B cell (primary cell): ENCODE measurements at places on chromosomes 5 and 9. TPM values are rescaled to one million over a fixed set of nuclear protein-coding genes. Genes with fewer than 3 reads are reported as not detected.

PCDHA10 gene
- total RNA-seq, result not detected in 2 replicates

AGXT2 gene
- total RNA-seq, result not detected in 2 replicates

- no peak for DNase-seq
- peak overlapping the region; percentile 99 for H3K4me3 ChIP-seq
- peaks cover 8% of the 10 kb centered on the region for H3K36me3 ChIP-seq
- H3K27me3 ChIP-seq, result no peaks in the 10 kb centered on the region
These were observed 902 bp downstream of the BDP1 start for GRCh38 chr5:71456362-71456743.

- H3K27me3 ChIP-seq, result no peaks in the 10 kb centered on the region
- no peaks in the 10 kb centered on the region for H3K36me3 ChIP-seq
- H3K4me1 ChIP-seq, result no peaks in the 10 kb centered on the region
- H3K27ac ChIP-seq, result no peak overlapping the region
- no peak overlapping the region for H3K4me3 ChIP-seq
These were observed 351.5 kb upstream of the KLF4 start for GRCh38 chr9:107841076-107841475.

DNA sequence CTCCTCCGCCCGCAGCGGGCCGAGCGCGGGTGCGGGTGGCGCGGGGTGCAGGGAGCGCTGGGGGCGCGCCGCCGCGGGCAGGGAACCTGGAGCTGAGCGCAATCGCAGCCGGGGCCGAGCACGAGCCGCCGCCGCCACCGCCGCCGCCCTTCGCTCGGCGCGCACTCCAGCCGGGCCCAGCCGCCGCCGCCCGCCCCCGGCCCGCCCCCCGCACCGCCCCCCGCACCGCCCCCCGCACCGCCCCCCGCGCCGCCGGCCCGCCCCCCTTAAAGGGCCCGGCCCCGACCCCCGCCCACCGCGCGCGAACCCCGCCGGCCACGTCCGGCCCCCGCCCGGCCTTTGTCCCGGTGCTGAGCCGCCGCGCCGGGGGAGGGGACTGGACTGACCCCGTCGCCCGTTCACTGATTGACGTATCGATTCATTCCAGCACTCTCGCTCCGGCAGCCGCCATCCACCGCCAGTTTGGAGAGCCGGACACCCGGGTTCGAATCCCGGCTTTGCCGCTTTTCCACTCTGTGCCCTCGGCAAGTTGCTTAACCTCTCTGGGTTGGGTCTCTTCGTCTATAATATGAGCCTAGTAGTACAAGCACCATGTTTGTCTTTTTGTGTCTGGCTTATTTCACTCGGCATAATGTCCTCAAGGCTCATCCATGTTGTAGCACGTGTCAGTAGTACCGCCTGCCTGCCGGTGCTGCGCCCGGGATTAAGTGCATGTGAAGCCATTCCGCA, at the start of gene SH3PXD2B:
SH3PXD2B (minus strand) TSS at position 168 of the 729 bp plus-strand sequence. CDS start 173 bp downstream, outside the sequence.
- no peak within 1 kb of the TSS for H3K27ac ChIP-seq
- peak; percentile 47 for DNase-seq
- H3K27me3 ChIP-seq, result no peaks in the 10 kb centered on the region
- peak within 1 kb of the TSS; percentile 52 for H3K4me3 ChIP-seq
- H3K4me1 ChIP-seq, result peaks cover 7% of the 10 kb centered on the region
- no peaks in the 10 kb centered on the region for H3K36me3 ChIP-seq

GRCh38 chr5:135103575-135103853, 69.5 kb upstream of the PITX1 start:
- DNase-seq, result no peak
- H3K4me3 ChIP-seq, result no peak overlapping the region
- no peaks in the 10 kb centered on the region for H3K4me1 ChIP-seq
- no peaks in the 10 kb centered on the region for H3K36me3 ChIP-seq

DNA sequence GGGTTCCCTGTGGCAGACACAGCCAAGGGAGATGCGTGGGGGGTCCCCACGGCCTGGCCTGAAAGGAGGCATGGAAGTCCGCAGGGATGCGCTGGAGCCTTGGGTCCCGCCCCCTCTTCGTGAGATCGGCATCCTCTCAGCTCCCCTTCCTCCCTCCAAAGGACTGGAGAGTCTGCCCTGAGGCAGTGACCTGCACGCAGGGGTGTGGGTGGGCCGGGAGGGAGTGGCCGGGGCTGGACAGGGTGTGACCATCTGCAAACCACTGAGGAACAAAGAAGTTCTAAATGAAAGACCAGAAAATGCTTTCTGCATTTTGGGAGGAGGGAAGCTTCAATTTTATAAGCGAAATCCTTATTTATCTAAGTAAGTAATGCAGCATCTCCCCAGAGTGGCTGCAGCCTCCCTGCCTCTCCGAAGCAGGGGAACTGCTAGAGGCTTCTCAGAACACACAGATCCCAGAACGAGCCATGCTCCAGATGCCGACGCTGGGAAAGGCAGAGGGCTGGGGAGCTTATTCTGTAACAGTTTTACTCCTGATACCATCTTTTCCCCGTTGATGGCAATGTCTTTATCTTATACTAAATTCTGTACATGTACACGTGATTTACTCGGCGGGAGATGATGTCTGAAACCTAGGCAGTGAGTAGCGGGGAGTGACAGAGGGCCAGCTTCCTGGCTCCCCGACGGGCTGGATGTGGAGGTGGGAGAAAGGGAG, 221.7 kb downstream of the FANCC start:
- H3K4me1 ChIP-seq, result no peaks in the 10 kb centered on the region
- H3K27me3 ChIP-seq, result no peaks in the 10 kb centered on the region
- no peak for DNase-seq
- no peak overlapping the region for H3K4me3 ChIP-seq
- no peaks in the 10 kb centered on the region for H3K36me3 ChIP-seq
- no peak overlapping the region for H3K27ac ChIP-seq
